ENCODE measurements at places on chromosomes 12 and 14.

GRCh38 chr12:50542448-50542847 is 37.7 kb downstream of the DIP2B start:
- peak; percentile 19 for DNase-seq

- peak; percentile 3 for DNase-seq
Observed at GRCh38 chr12:107474639-107475539, 210.7 kb upstream of the PWP1 start.

- DNase-seq, result no peak
Observed at GRCh38 chr12:76919383-76920171, 40.8 kb upstream of the CSRP2 start.

DNA sequence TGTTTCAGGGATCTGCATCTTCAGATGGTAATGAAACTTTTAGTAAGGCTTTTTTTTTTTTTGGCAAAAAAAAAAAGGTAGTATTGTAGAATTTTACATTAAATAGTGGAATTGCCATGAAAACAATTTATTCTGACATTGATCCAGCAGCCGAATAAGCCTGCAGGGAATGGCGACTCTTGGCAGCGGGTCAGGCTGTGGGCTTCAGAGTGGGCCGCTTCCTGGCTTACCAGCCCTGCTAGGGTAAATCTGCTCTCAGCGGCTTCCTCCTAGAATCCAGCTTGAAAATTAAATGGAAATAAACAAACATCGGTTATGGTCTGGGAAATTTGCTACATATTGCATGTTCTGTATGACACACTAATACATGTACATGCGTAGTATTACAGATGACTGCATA is 34.8 kb downstream of the SFSWAP start:
- no peak for DNase-seq

Measured in activated naive CD4-positive, alpha-beta T cell treated with Interleukin-2 at 50 U/mL for 16 hours (primary cell).